ENCODE measurements at places on chromosomes 5 and 9.

- no peak for DNase-seq
Observed at GRCh38 chr9:134329576-134329855, 3.3 kb downstream of the RXRA start.

- no peak for DNase-seq
Observed at GRCh38 chr5:75366787-75367186, 29.8 kb downstream of the HMGCR start.

DNA sequence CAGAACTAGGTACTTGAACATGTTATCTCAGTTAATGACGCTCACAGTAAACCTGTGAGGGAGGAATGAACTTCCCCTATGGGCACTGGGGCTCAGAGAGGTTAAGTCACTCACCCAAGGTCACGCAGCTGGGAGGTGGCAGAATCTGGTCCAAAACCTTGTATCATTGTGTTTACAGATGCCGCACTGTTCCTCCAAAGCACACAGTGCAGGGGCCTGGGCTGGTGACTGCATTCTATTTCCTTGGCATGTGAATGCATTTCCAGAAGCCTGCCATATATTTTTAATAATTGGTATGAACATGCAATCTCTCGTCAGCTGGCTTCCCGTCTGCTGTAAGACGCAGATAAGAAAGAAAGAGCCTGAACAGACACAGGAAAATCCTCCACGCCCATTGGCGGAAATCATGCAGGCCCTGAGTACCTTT is 77.0 kb upstream of the TBC1D2 start:
- DNase-seq: no peak

DNA sequence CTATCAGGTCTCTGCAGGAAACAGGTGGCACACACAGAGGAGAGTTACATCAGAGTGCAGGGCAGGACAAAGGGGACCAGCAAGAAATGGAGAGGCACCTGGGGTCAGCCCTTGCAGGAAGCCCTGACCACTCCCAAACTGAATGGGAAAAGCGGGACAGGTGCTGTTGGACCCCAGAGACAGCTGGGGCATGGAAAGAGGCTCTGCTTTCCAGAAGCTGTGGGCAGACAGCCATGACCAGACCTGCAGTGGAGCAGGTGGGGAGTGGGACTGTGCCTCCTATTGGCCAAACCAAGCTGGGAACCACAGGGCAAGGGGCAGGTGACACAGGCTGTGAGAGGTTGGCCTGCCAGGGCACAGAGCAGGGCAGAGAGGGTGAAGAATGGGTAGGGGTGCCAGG is 125.8 kb downstream of the BOD1 start:
- no peak for DNase-seq

All from A549 (cell line).